Neural crest cell (in vitro differentiated cells): ENCODE measurements at places on chromosomes 7 and 10.

- DNase-seq = no peak
These were observed 47.6 kb downstream of the MAP3K8 start for GRCh38 chr10:30481603-30482002.

DNA sequence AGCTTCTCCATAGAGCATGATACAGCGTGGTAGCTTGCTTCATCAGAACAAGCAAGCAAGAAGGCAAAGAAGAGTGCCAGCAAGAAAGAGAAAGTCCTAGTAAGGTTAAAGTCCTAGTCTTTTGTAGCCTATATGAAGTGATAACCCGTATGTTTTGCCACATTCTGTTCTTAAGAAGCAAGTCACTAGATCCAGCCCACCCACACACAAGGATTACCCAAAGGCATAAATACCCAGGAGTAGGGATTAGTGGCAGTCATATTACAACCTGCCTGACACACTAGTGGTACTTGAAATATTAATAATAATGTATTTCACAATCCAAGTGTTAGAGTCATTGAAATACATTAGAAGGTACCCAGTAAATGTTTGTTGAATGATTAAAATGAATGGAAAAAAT is 285.5 kb downstream of the HPSE2 start:
- DNase-seq = no peak

- no peak for DNase-seq
These were observed 72.5 kb downstream of the PRLHR start for GRCh38 chr10:118522791-118523498.

DNA sequence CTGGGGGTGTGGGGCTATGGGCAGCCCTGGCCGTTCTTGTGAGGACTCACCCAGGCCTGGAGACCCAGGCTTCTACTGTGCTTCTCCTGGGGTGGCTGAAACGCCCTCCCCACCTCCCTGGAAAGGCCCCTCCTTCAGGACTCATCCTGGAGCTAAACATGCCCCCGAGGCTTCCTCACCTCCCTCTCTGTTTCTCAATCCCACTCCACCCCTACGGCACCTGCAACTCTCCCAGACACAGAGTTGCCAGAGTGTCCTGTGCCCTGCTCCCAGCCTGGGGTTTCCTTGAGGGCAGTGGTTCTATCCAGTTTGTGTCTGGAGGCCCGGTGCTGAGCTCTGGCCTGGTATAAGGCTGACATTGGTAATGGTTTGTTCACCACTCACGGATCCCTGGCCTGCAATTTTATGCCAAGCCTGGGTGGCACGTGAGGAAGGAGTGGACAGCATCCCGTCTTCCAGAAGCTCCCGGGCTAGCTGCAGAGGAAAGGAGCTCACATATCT is 68.0 kb downstream of the GRID1 start:
- no peak for DNase-seq

DNA sequence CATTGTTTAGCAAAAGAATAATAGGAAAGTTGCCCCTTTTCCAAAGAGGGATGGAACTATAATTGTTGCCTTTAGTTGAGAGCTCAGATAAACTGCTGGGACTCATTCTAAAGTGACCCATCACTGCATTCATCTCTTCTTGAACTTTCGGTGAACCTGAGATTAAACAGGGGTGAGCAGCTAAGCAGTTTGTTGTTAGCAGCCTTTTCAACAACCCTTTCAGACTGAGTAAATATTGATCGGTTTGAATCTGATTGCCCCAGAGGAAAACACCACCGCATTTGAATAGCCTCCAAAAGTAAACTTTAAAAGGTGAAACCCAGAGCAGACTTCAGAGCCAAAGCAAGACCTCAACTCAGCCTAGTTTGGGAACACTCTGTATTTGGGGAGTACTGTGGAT is 4.7 kb downstream of the HOXA1 start:
- no peak for DNase-seq
